ENCODE measurements at places on chromosomes 3 and 15.

DNA sequence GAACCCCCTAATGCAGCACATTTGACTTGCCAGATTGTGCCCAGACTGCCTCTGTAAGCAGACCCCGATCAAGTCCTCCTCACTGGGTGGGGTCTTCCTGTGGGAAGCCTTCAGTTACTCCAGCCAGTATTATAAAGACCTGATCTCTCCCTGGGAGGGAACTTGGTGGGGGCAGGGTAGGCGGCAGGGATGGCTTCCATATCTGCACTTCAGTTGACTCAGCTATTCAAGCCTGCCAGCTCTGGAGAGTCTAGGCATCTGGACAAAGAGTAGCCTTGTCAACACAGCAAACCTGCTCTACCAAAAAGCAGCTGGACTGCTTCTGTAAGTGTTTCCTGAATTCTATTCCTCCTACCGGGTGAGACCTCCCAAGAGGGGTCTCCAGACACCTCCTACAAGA, 21.0 kb upstream of the SLC25A38 start:
- DNase-seq: no peak

GRCh38 chr15:75153565-75154276, 48.0 kb upstream of the C15orf39 start:
- no peak for DNase-seq

DNA sequence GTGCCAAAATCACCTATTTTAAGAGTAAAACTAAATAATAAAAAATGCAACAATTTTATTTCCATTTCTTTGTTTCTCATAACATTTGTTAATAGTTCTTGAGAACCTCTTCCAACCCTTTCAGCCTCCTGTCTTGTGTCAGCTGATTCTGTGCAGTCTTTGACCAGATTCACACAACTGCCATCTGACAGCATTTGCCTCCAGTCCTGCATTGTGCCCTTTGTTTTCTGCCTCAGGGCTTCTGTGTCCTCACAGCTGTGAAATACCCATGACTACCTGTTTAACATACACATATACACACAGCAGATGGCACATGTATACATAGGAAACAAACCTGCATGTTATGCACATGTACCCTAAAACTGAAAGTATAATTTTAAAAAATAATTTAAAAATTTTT, 13.2 kb upstream of the CNTN6 start:
- no peak for DNase-seq

DNA sequence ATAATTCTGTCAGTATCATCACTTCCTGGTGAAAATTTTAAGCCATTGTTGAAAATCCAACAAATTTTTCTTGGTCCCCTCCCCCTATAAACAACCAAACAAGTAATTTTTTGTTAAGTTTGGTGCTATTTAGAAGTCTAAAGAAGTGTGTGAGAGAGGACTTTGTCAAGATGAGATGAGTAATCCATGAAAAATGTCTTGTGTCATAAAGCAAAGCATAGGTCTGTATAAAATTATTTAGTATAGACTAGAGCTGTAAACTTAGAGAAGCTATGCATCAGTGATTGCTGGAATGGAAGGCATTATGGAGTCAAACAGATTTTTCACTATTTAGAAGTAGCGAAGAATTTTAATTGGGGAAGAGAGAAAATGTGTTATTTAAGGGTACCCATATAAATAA, 31.4 kb downstream of the MAPK6 start:
- no peak for DNase-seq

DNA sequence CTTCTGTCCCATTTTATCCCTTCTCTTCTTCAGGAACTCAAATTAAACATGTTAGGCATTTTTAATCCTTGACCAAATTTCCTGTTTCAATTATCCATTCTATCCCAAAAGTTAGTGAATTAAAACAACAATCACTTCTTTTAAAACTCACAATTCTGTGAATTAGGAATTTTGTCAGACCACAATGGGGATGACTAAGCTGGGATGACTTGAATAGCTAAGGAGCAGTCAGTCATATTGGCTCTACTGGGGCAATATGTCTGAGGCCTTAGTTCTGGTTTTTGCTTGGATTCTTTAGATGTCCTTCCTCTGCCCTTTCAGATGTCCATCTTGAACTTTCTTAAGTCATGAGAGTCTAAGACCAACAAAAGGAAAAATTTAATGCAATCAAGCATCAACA, 178.2 kb upstream of the TGFBR2 start:
- no peak for DNase-seq

- peak; percentile 57 for DNase-seq
These were observed 182.4 kb downstream of the SHQ1 start for GRCh38 chr3:72665701-72666446.
